ENCODE measurements at places on chromosomes 7 and 10.

DNA sequence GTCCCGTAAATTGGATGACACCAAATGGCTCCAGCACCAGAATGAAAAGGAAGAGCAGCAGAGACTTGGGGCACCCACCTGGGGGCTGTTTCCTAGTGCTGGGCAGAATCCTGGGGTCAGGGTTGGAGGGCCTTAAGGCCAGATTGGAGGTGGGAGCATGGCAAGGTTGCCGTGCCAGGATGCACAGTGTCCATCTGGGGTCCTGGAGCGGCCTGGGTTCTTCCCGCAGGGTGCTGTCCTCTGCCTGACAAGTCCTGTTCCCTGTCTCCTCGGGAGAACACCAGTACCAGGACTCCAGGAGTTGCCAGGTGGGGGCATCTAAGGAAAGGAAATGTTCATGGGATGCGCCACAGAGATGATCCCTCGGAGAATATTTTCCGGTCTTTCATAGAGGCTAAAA, 42.8 kb downstream of the MGMT start:
- no peak for DNase-seq

GRCh38 chr10:98086837-98087708, 47.4 kb upstream of the R3HCC1L start:
- DNase-seq, result no peak

- DNase-seq, result no peak
Measured at GRCh38 chr7:66039094-66039670, 36.4 kb upstream of the ASL start.

DNA sequence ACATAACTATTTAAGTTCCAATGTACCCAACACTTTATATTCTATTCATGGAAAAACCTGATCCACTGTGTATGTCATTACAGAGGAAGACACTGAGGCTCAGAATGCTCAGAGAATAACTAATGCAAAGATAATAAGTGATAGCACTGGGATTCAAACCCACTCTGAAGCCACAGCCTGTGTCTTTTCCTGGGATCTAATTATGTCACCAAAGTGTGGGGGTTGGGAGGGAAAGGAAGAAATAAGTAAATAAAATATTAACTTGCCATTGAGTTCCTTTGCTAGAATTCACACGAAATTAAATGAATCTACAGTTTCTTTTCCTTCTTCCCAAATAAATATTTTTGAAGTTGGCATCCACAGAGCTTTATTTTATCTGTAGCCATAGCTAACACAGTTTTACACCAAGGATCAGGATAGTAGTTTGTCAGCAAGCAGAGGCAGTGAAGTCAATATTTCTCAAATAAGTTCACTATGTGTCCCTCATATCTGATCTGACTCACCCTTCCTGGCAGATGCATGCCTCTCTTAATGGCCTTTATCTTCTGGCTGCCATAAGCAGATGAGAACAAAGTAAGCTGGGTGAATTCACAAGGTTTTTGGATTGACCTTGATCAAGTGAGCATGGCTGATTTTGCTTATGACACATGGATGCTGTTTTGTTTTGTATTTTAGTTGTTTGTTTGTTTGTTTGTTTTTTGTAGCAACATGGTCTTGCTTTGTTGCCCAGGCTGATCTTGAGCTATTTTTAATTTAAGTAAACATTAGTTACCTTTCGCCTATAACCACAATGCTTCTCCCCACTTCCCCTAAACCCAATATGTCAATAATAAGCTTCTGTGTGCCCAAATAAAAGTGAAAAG, 6.3 kb downstream of the RAPGEF5 start:
- no peak for DNase-seq

DNA sequence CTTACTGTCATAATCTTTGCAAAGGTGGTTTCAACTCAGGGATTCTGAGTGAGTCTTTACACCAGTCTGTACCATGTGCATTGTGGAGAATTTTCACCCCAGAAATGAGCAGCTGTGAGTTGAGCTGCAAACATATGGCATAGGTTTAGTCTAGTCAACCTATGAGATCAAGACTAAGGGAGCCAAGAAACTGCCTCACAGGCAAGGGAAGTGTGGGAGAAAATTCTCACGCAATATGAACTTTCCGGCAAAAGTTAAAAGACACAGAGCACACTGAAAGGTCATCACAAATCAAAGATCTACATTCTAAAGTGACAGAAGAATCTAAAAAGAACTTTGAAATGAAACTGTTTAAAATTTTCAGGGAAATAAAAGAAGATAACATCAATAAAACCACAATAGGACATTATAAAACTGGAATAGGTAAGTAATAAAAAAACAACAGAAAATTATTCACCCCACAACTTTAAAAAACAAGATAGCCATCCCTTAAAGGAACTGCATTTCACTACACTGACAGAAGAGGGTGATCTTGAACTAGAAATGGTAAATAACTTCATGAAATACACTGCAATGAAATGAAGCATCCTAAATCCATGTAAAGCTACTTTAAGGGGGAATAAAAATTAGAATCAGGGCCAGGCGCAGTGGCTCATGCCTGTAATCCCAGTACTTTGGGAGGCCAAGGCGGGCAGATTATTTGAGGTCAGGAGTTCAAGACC, 63.5 kb downstream of the LGI1 start:
- no peak for DNase-seq

DNA sequence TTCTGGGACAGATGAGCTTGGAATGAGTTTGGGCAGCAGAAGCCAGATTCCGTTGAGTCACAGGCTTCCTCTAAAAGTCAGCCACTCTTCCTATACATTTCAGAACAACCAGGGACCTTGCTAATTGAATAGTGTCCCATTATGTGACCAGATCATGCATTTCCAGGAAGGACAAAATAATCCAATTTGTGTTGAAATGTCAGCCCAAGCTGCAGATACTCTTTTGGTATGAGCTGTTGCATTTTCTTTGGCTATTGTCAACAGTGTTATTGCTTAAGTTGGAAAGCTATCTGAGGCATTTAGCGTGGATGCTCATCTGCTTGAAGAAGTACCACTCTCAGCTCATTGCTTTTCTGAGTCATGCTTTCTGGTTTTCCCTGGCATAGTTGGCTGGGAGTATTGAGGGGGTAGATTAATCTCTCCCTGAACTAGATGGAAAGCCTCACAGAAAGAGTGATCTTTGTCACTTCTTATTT, 223.7 kb upstream of the HABP2 start:
- no peak for DNase-seq

- DNase-seq, result no peak
Measured at GRCh38 chr7:80705130-80705781, 66.8 kb downstream of the CD36 start.

- no peak for DNase-seq
Measured at GRCh38 chr10:16477757-16478156, 40.9 kb downstream of the PTER start.

DNA sequence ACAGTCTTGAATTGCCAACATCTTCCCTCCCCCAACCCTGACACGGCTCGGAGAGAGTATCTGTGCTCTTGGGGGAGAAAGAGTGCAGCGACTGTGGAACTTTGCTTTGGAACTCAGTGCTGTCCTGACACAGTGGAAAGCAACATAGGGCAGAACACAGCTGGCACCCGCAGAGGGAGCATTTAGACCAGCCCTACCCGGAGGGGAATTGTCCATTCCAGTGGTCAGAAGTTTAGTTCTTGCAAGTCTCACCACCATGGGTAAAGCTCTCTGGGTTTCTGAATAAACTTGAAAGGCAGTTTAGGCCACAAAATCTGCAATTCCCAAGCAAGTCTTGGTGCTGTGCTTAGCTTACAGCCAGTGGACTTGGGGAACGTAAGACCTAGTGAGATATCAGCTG, 34.9 kb downstream of the TFEC start:
- no peak for DNase-seq

DNA sequence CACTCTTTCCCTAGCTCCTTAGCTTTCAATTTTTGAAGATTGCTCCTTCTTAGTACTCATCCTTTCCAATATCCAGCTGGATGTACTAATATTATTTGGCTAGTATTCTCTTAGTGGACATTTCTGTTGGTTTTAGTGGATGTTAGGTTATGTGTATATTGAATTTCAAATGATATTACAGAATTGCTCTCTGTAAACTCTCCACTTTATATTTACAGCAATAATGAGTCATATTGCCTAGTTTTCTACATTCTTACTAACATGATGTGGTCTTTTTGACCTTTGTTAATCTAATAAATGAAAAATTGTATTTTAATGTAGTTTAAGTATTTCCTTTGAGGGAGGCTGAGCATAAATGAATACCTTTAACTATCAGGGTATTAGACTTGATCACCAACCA, 69.4 kb downstream of the BICC1 start:
- no peak for DNase-seq

DNA sequence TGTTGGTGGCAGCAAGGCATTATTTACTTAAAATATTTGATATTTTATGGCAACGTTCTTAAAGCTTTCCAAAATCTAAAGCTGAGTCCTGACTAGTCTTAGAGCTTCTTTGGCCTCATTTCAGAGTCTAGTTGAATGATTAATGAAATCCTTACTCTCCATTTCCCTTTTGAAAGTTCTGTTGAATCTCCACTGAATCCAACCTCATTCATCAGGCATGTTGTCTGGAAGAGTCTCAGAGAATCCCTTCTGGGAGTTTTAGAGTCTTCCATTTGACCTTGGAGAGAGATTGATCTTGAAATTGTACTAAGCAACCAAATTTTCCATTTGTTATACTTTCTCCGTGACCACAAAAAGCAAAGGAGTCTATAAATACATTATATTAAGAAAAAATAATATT, 198.5 kb upstream of the TMEM196 start:
- DNase-seq, result no peak

GRCh38 chr10:60339757-60340156, 49.9 kb downstream of the ANK3 start:
- DNase-seq, result no peak

- DNase-seq, result no peak
Measured at GRCh38 chr10:7045891-7046599, 364.8 kb downstream of the SFMBT2 start.

- DNase-seq, result no peak
Measured at GRCh38 chr10:124525751-124526600, 64.4 kb downstream of the LHPP start.

DNA sequence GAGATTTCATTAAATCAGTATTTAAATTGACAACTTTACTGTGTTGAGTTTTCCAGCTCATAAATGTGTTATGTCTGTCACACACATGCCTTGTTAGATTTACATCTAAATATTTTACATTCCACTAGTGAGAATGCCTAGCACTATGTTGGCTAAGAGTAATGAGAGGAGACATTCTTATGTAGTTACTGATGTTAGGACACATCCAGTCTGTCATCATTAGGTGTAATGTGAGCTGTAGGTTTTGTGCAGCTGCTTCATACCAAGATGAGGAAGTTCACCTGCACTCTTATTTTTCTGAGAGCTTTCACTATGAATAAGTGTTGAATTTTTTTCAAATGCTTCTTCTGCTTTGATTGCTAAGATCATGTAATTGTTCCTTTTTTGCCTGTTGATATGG, 218.0 kb upstream of the IGFBP3 start:
- DNase-seq, result no peak

DNA sequence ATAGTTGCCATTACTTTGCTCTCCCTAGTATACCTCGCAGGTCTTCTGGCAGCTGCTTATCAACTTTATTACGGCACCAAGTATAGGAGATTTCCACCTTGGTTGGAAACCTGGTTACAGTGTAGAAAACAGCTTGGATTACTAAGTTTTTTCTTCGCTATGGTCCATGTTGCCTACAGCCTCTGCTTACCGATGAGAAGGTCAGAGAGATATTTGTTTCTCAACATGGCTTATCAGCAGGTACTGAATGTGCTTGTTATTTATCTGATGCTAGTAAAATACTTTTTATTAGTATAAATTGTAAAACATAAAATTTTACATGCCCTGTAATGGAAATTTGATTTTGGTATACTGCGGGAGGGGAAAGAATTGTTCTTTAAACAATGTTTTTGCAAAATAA, 15.7 kb downstream of the STEAP2 start:
- DNase-seq, result no peak

DNA sequence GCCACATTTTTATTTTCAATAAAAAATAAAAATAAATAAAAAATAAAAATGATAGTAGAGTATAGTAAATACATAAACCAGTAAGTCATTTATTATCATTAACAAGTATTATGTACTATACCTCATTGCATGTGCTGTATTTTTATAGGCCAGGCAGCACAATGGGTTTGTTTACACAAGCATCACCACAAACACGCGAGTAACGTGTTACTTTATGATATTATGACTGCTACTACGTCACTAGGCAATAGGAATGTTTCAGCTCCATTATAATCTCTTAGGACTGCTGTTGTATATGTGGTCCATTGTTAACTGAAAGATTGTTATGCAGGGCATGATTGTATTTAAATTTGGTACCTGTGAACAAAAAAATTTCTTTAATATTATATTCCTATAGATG, 20.8 kb upstream of the SDHAF3 start:
- DNase-seq, result no peak

GRCh38 chr10:132983252-132984007, 41.1 kb upstream of the CFAP46 start:
- DNase-seq, result no peak

GRCh38 chr7:64885520-64886240, 17.4 kb upstream of the ZNF273 start:
- no peak for DNase-seq

GRCh38 chr7:76262683-76263402, 39.6 kb upstream of the HSPB1 start:
- no peak for DNase-seq

GRCh38 chr10:94224656-94225055, 138.1 kb downstream of the NOC3L start:
- DNase-seq, result no peak

DNA sequence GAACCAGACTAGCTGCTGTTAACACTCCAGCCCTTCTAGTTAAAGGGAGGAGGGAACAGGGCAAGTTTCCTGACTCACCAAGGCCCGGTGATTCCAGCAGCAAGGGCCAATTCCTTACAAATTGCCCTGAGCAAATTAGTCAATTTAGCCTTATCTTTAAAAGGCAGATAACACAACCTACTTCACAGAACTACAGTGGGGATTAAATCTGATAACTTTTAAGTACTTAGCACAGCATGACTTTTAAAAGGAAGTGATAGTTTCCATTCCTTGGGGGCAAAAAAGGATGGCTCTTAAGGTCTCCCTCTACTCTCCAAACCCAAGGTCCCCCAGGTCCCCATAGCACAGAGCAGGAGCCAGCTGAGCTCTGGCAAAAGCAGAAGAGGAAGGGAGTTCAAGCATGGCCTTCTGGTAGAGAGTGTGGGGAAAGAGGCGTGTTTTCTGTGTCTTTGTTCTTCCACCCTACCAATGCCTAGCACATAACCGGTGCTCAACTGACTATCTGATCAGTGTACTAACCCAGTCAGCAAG, 4.0 kb downstream of the CDCA7L start:
- DNase-seq, result no peak

- no peak for DNase-seq
Measured at GRCh38 chr10:68096913-68097516, 12.3 kb upstream of the MYPN start.
